T-helper 1 cell (primary cell): ENCODE measurements at places on chromosomes 2 and 18.

- no peak for DNase-seq
Measured at GRCh38 chr2:148922776-148923475, 47.9 kb downstream of the KIF5C start.

GRCh38 chr2:12071318-12071717 is 324.9 kb downstream of the LPIN1 start:
- DNase-seq = no peak

DNA sequence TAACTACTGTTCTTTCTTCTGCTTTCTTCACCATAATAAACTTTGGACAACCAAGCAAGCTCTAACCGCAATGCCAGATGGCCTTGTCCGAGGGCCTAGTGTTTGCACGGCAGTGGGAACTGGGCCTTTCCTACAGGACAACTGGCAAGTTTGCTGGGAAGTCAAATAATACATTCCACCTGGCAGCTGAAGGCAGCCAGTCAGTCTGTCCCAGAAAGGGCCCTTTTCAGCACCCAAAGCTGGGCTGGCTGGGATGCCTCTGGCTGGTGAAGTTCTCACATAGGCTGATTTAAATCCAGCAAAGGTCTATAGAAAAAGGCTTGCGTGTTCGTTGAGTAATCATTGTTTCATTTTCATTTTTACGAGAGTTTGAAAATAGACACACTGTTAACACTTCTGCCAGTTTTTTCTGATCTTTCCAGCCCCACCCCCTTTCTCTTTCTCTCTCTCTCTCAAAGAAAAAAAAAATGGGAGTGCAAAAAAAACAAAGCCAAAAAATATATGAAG is 110.0 kb upstream of the EPAS1 start:
- no peak for DNase-seq

DNA sequence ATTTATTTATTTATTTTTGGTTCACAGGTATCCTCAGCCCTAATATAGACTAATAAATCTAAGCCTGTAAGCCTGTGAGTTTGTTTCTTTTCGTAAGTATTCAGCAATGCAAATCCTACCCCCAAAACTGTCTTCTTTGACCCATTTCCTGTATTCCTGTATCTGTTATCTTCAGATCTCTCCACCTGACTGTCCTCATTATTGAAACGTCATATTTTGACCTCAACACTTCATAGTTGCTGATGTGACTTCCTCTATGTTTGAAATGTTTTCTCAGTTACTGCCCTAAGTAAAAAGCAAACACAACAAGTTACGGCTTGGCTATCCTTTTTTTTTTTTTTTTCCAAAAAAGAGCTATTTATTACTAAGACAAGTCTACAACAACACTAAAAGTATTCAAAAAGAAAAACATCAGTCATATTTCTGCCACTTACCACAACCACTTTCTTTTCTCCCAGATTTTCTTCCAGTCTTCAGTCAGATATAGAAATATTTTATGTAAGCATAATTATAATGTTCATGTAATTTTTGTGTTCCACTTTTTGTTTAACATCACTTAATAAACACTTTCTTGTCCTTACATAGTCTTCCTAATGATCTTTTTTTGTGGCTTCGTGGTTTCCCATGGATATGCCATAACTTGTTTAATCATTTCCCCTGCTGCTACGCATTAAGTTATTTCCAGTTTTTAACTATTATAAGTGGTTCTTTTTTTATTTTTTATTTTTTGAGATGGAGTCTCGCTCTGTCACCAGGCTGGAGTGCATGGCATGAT is 45.0 kb upstream of the EML4 start:
- DNase-seq = peak; percentile 91

DNA sequence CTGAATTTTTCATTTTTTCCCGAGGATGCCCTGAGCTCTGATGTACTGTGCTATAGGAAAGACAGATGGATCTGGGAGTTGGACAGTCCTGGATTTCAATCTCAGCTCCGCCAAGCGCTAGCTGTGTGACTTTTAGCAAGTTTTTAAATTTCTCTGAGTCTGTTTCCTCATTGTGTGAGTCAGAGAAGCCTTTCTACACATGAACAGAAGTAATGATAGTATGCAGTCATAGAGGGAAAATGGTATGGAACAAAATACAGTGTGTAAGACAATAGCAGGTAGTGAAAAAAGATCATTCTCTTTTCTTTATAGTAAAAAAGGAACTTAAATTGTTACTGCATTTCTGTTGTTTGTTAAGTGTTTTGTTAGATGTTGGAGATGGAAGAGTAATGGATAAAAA is 52.4 kb upstream of the PPM1B start:
- DNase-seq = no peak

GRCh38 chr18:34358923-34359322 is 134.2 kb upstream of the NOL4 start:
- DNase-seq = no peak

GRCh38 chr2:25341753-25342371 is at the start of gene DNMT3A:
Gene DNMT3A (minus strand): TSS chr2:25341925. CDS start chr2:25313984, 27,941 bp downstream.
- peak; percentile 44 for DNase-seq

DNA sequence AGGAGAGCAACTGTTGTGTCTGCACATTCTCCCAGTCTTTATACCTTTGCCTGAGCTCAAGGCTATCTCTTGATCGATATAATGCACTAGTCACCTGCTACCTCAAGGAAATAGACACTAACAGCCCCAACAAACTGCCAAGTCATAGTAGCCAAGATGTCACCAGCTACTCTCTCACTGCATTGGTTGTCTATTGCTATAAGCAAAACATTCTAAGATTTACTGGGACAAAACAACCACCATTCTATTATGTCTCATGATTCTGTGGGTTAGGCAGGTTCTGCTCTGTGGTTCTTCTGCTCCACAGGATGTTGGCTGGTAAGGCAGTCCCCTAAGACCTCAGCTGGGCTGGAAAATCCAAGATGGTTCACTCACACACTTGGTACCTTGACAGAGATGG is 28.5 kb upstream of the MLPH start:
- DNase-seq = no peak
